NCI-H526 treated with DMSO at 0.1 percent for 48 hours (cell line): ENCODE measurements at places on chromosomes 5 and 9.
A peak's percentile ranks its signal among the peaks of the same experiment; 100 is the strongest.

DNA sequence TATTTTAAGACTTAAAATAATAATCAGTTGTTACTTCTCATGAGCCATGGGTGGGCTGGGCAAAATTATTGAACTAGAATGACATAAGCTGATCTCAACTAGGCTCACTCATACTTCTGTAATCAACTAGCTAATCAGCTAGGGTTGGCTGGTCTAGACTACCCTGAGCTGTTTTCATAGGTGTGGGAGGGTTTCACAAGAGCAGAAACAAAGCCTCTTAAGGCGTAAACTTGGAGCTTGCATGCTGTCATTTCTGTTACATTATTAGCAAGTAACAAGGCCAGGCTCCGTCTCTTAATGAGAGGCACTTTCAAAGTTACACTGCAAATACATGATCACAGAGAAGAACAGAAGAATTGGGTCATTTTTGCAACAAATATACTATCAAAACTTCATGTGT lies 57.2 kb upstream of the GHR start:
- no peak for DNase-seq

GRCh38 chr5:93620487-93621326 lies 37.7 kb downstream of the NR2F1 start:
- peak; percentile 43 for DNase-seq

- DNase-seq: no peak
These were observed 200.2 kb upstream of the PANK3 start for GRCh38 chr5:168779333-168779732.

DNA sequence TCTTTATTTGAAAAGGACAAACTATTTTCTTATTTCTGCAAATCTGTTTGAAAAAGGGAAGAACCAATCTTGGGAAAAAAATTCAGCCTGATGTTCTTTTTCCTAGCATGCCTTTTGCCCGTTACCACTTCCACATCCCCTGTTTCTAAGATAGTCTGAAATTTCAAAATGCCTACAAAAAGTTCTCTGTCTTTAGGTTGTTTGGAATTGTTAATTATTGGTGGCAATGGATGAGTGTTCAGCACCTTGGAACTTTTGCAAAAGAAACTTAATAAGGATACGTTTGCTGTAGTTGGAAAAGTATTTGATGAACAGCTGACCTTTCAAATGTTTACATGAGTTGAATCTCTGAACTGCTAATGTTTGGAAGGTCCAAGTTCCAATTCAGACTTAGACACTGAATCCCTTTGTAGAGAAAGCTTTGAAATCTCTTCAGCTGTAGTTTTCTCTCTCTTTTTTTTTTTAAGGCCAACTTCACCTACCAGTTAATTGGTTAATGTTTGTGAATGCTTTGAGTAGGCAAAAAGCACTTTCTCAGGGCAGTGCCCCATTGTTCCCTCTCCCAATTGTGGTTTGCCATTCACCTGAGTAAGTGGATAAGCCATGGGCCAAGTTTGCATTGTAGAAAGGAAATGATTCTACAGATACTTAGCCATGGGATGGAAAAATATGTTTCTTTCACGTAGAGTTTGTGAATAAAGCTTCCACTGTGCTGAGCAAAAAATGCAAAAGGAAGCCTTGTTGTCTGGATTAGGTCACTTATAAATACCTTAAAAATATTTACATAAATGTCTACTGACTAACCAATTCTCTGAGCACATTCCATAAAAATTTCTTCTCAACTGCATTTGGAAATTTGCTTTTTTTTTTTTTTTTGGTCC lies 156.4 kb upstream of the ELL2 start:
- no peak for DNase-seq

DNA sequence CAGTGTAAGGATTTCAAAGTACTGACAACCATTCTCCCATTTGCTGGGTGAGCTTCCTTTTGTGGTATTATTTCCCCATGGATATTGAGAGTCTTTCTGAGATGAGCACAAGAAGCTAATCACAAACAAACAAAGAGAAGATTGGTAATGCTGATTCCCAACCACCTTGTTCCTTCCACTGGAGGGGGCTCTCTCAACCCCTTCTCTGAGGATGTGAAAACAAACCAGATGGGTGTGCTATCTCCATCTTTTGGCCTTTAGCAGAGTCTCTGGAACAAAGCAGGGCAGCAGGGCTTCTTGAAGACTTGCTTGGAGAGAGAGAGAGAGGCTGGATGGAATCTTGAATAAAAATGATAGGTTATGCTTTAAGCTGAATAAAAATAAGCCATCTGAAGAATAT lies 576.7 kb upstream of the ZNF462 start:
- no peak for DNase-seq

GRCh38 chr9:76634356-76635054 lies 129.7 kb upstream of the PCA3 start:
- DNase-seq: no peak

DNA sequence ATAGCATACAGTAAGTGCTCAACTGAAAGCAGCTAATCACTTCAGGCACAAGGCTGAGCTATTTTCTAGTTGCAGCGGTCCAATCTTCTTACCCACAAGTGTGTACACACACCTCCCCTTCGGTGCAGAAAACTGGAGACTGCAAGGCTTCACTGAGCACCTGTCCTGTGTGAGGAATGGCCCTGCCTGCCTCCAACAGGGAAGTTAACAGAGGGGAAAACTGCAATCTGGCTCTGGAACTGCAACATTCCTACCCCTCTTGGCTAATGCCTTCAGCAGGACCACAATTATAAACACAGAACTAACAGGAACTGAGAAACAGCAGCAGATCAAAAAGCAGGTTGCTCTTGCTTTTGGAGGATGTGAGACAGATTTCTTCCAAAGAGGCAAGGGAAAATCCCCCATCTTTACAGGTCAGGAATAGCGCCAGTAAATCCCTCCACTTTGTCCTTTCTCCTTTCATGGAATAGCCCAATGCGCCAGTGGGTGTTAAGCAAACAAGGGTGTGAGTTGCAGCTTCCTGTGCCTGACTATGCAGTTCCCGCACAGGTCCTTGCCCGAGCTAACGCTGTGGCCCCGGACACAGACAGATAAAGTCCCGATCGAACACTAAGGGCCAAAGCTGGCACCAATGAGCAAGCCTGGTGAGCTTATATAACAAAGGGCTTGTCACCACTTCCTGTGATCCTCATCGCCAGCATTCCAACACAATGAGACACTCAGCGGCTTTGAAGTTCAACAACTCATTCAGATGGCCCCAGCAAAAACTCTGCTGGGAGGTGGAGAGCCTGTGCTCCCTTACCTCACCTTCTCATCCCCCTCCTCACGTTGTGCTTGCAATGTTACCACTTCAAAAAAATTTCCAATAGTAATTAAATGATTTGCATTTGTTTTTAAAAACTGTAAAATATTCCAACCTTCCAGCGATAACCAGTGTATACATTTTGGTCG lies 21.5 kb downstream of the SHB start:
- no peak for DNase-seq

- DNase-seq: no peak
These were observed 466 bp downstream of the SMC2 start for GRCh38 chr9:104094534-104095015.

DNA sequence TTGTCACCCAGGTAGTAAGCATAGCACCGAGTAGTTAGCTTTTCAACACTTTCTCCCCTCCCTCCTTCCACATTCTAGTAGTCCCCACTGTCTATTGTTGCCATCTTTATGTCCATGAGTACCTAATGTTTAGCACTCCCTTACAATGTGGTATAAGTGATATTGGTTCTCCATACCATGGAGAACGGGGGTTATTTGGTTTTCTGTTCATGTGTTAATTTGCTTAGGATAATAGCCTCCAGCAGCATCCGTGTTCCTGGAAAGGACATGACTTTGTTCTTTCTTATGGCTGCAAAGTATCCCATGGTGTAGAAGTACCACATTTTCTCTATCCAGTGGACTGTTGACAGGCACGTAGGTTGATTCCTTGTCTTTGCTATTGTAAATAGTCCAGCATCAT lies 353.9 kb downstream of the ADGRV1 start:
- DNase-seq: peak; percentile 20

- DNase-seq: no peak
These were observed 11.9 kb downstream of the APBA1 start for GRCh38 chr9:69660304-69660703.

DNA sequence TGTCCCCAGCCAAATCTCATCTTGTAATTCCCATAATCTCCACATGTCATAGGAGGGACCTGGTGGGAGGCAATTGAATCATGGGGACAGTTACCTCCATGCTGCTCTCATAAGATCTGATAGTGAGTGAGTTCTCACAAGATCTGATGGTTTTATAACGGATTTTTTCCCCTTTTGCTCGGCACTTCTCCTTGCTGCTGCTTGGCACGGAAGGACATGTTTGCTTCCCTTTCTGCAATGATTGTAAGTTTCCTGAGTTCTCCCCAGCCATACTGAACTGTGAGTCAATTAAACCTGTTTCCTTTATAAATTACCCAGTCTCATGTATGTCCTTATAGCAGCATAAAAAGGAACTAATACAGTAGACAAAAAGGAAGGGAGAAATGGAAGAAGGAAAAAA lies 76.7 kb upstream of the CCNG1 start:
- DNase-seq: no peak

- no peak for DNase-seq
These were observed 23.6 kb upstream of the CCDC112 start for GRCh38 chr5:115320006-115320405.

DNA sequence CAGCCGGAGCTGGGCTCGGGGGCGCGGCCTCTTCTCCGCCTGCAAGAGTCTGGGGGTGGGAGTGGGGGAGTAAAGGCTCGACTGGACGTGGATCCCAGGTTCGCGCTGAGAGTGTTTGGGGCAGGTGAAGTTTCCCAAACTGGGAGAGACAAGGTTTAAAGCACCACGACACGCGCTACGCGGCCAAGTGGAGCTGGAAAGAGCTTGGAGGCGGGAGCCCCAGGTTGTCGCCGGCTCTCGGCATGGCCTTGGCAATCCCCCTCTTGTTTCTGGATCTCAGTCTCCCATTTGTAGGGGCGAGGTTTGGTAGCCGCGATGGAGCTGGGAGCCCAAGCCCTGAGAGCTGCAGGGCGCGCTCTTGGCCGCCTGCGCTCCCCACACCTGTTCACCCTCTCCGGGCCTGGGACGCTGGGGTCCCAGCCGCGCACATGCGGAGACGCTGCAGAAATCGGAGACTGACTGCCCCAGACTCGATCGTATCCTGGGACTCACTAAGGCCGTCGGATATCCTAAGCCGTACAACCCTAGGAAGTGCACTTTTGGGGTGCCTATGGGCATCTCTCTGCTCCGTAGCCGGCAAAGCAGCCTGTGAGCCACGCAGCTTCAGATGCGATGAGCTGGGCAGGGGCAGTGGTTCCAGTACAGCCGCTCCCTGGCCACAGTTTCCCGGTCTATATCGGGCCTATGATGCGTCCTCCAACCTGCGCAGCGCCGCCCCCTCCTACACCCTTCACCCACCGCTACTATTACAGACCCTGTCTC lies 937 bp downstream of the TMOD1 start:
- no peak for DNase-seq

GRCh38 chr9:70170151-70170790 lies 88.5 kb upstream of the SMC5 start:
- DNase-seq: no peak

DNA sequence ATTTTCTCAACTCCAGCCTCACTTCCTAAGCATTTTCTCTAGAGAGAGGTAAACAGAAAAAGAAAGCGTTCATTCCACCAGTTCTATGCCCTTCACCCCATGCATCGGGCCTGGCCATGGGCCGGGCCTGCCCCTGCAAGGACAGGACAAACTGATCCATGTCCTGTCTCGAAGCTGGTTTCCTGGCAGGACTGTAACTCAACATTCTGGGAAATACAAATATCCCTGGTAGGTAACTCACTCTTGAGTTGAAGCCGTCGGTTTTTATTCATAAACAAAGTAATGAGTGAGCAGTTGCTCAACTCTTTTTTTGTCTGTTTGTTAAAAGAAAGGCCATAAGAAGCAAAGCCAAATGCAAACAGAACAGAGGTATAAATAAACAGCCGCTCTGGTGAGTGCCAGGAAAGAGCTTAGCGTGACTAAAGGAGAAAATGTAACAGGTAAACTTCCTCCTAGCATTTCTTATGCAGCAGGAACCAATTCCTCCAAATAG lies 64.4 kb upstream of the DNAH5 start:
- DNase-seq: peak; percentile 46

DNA sequence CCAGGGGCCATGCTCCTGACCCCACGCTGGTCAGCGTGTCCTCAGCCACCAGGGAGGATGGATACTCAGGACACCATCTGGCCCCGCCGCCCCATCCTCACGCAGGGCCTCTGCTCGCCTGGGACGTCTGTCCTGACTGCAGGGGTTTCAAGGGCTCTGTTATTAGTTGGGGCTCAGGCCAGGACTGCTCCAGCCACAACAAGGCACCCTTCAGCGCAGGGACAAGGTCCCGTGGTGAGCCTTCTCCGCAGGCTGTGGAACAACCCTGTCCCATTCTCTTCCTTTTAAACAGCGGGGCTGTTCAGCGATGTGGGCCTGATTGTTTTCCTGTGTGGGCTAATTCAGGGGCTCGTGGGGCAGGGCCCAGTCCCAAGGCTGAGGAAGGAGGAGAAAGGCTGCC lies 61.6 kb downstream of the SEMA4D start:
- no peak for DNase-seq

- DNase-seq: no peak
These were observed 97.0 kb downstream of the GHR start for GRCh38 chr5:42520203-42520602.

DNA sequence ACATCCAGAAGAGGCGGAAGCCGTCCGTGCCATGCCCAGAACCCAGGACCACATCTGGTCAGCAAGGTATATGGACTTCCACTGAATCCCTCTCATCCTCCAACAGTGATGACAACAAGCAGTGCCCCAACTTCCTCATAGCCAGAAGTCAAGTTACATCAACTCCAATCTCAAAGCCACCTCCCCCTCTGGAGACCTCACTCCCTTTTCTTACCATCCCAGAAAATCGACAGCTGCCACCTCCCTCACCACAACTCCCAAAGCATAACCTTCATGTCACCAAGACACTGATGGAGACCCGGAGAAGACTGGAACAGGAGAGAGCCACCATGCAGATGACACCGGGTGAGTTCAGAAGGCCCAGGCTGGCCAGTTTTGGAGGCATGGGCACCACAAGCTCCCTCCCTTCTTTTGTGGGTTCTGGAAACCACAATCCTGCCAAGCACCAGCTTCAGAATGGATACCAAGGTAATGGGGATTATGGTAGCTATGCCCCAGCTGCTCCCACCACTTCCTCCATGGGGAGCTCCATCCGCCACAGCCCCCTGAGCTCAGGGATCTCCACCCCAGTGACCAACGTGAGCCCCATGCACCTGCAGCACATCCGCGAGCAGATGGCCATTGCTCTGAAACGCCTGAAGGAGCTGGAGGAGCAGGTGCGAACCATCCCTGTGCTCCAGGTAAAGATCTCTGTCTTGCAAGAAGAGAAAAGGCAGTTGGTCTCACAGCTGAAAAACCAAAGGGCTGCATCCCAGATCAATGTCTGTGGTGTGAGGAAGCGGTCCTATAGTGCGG lies 130.3 kb upstream of the DMRT1 start:
- DNase-seq: no peak

DNA sequence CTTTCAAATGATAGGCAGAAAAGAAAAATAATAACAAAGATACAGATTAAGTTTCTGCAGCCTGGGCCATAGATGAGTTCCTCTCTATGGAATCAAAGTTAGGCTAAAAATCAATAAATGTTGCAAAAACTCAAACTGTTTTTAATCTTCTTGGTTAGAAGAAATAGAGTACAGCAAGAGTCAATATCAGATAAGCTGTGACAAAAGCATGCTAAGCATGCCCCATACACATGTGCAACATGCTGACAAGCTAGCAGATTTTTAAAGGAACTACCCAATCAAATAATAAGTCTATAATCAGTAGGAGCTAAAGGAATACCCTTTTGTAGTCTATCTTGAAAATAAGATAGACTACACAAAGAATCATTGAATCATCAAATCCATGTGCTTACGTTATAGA lies 6.7 kb downstream of the ERP44 start:
- DNase-seq: no peak
